ENCODE measurements at places on chromosomes 12 and 14.

DNA sequence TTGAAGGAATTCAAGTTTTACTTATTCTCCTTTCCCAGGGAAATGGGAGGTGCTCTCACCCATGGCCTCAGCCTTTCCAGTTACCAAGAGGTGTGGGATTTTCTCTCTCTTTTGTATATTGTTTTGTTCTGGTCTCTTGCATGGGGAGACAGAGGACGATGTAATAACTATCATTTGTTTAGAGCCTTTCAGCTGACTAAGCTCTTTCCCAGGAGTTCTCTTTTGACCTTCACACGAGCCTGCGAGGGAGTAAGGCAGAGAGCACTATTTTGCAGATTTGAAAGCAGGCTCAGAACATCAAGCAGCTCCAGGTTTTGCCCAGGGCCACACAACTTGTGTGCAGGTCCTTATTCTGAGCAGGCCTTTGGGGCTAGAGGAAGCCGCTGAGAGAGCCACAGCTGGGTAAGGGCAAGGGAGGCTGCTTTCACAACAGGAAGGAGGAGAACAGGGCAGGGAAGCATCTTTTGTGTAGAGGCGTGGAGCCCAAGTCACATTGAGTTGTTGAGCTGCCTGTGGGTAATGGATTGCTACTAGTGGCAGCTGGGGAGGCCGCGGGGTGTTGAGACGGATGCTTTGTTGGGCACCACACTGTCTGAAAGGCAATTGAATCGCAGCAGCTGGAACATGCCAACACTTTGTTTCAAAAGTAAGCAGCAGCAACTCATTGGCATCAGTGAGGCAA lies 116.2 kb downstream of the PRMT8 start:
- DNase-seq, result no peak

- no peak for DNase-seq
These were observed 575.5 kb downstream of the ALG10 start for GRCh38 chr12:34597548-34598351.

- DNase-seq, result peak; percentile 63
These were observed 37.1 kb upstream of the FOXJ2 start for GRCh38 chr12:7995266-7995963.

GRCh38 chr12:2752676-2753371 lies 41.9 kb upstream of the FKBP4 start:
- DNase-seq, result peak; percentile 50

- DNase-seq, result peak; percentile 43
These were observed 21.8 kb downstream of the MVK start for GRCh38 chr12:109595321-109595902.

DNA sequence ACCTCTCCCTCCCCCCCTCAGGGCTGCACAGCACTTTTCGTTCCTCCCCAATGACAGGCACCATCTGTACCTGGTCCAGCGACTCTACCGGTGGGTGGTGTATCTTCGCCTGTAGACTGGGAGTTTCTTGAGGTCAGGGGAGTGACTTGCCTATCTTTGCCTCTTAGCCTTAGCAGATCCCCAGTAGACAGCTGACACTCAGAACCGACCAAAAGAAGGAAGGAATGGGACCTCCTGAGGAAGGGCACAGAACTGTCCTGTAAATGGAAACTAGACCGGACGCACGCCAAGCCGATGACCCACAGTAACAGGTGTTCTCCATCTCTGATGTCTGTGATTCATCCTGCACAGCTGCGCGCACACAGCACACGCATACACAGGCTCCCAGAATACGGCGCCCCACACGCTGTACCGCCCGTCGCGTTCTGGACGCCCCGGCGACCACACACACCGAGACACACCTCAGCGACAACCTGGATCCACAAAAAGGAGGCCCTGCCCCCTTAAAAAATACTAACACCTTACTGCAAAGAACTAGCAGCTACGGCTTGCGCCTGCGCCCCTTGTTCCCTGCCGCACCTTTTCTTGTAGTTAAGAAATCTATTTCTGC lies 673 bp upstream of the TTC9 start:
- no peak for DNase-seq

GRCh38 chr12:32076941-32077340 lies 29.7 kb upstream of the BICD1 start:
- no peak for DNase-seq

GRCh38 chr12:76144245-76144549 lies 59.7 kb upstream of the NAP1L1 start:
- peak; percentile 14 for DNase-seq

DNA sequence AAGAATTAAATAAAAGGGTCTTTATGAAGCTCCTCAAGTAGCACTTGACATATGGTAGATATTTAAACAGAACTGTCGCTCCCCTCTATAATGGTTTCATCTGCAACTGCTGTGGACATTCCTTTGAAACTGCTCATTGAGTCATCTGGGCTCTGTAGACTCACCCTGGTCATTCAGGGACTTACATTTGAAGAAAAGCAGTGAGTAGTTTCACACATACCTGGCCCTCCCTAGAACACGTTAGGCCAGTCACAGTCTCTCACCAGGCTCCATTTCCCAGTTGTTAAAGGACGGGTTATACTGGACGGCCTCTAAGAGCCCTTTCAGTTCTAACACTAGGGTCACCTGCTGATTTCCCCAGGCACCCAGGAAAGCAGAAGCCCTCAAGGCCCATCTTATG lies 217.0 kb downstream of the BCL11B start:
- DNase-seq, result no peak

DNA sequence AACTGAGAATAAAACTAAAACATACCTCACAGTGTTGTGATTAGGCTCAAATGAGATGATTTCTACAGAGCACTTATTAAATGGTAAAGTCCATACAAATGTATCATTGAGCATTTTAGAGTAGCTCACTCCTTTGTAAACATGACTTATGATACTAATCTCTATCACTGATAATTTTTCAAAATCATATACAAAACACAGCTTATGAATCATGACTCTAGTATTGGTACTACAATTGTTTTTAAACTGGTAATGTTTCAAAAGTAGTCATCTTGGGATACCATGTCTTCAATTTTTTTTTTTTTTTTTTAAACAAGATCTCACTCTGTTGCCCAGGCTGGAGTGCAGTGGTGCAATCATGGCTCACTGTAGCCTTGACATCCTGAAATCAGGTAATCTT lies 40.1 kb upstream of the KRR1 start:
- DNase-seq, result no peak

DNA sequence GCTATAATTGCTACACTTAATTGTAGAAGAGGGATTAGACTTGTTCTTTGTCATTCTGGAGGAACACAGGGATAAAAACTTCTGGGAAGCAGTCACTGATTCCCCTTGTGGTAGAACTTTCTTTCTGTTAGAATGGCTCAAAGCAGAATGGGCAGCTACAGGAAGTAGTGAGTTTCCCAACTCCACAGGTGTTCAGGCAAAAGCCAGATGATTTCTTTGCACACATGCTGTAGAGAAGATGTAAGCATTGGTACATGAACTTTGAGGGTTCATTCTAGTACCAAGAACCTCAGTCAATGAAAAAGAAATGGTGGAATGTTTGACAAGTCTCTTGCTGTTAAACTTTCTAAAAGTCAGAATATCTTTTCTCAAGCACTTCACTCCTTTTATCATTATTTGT lies 4.3 kb downstream of the NDUFA9 start:
- DNase-seq, result no peak

DNA sequence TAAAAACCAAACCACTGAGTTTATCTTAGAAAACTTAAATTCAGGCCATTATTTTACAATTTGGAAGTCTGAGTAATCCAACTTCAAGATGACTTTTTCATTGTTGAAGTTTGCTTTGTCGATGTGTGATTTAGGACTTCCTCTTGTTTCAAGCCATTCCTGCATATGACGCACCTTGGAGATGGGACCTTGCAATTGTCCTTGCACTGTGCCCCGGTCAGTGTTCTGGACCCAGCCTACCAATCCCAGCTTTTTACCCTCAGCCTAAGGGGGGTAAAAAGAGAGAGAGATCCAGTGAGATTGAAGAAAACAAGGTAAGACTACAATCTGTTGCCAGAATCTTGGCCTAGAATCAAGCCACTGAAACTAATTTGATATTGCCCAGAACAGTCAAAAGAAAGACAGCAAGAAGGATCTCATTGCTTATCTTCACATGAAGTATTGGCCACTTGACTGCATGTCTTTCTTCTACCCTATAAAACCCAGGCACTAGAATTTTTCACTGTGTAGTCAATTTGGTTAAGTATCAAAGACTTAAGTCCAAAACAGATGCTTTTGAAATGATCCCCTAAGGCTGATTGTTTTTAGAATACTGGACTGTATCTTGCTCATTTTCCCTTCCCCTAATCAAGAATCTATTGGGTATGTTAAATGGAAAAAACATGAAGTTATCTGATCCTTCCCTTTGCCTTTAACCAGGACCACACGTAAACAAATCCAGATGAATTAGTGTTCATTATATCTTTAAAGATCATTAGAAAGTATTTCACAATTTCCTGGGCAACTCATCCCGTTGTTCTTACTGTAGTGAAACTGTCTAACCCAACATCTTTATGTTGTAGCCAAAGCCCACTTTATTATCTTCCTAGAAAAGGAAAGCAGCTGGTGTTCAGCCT lies 2.4 kb upstream of the MLH3 start:
- no peak for DNase-seq

DNA sequence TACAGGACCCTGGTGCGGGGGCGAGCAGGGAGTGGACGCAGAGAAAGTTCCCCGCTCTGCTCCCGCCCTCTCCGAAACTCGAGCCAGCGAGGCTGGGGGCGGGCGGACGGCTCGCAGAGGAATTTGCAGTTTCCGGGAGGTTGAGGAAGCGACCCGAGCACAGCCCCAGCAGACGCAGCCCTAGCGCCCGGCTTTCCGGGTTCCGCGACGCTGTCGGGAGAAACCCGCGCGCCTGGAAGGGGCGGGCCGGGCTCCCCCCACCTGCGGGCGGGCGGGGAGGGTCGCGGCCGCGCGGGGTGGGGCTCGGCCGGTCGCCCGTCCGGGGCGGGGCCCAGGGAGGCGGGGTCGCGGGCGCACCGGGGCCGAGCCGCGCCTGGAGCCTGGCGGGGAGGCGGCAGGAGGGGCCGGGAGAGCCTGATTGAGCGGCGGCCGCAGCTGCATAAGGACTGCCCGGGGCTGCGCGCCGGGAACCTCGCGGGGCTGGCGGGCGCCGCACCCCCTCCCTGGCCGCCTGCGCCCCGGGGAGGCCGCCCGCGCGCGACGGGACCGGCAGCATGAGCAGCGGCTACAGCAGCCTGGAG lies at the start of gene RASSF3:
Gene RASSF3, plus strand, starts transcription at position 417 of the 581 bp plus-strand sequence. Its CDS starts 138 bp downstream, at position 555.
- no peak for DNase-seq

DNA sequence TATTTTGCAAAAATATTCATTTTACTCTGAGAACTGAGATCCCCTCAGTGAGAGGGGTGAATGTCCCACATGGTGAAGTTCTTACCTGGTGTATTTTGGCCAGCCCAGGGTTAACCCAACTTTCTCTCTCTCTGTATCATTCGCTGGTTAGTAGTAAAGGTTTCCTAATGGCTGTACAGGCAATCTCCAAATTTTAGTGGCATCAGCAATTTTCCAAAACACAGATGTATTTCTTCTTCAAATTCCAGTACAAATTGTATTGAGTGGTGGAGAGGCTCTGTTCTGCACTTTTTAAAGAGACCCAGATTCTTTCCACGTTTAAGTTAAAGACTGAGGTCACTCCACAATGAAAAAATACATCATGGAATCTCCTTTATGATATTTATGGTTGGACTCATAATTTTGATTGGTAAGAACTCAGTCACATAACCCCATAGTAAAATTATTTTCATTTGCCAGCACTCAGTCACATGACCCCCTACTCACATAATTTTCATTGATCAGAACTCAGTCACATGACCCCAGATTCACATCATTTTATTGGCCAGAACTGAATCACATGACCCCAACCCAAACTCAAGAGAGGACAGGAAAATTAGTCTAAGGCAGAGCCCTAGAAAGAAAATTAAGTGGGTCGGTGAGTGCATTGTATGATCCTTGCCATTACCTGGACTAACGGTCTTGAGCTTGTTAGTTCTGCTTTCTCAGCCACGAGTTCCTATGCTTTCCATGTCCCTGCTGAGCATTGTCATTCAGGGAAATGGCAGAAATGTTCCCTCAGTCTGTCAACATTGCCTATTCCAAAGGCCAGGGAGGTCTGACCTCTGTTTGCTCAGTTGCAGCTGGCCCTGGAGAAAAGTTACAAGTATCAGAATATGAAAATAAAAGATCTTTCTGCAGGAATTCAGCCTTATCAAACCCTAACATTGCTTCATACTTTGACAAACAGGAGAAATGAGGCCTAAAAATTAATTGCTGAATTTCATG lies 1536.2 kb downstream of the AACS start:
- no peak for DNase-seq

GRCh38 chr12:10214895-10215267 lies 2.2 kb downstream of the GABARAPL1 start:
- no peak for DNase-seq

GRCh38 chr12:97921979-97922722 lies 459.5 kb downstream of the RMST start:
- DNase-seq, result no peak

- DNase-seq, result no peak
These were observed 7.5 kb downstream of the FOXG1 start for GRCh38 chr14:28773861-28774691.

DNA sequence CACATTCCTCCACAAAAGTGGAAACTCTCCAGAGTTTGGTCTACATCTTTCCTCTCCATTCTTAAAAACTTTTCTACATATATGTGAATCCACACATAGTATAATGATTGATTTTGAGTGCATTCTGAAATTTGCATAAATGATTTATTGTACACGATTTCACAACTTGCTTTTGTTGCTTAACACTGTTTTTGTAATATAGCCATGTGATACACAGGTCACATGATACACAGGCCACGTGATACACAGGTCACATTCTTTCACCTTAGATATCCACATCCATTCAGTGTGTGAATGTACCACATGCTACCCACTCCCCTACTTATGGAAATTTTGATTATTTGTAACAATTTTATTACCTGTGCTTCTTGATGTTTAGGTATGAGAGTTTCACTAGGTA lies 319.1 kb downstream of the ZFP36L1 start:
- no peak for DNase-seq

- no peak for DNase-seq
These were observed 415.9 kb upstream of the SYT1 start for GRCh38 chr12:78448692-78449091.

DNA sequence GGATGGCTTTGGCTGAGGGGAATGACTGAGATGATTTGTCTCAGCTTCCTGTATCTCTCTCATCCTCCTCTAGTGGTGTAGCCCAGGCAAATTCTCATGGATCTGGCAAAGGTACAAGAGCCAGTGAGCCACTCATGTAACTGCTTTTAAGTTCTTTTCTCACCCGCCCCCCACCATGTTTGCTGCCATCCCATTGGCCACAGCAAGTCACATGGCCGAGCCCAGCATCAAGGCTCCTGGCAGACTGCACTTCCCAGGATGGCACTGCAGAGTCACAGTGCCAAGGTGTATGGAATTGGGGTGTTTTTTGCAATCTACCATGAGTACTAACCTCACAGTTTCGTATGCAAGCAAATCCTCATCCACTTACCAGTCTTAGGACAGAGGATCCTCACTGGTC lies 50.9 kb downstream of the CHST11 start:
- DNase-seq, result no peak

DNA sequence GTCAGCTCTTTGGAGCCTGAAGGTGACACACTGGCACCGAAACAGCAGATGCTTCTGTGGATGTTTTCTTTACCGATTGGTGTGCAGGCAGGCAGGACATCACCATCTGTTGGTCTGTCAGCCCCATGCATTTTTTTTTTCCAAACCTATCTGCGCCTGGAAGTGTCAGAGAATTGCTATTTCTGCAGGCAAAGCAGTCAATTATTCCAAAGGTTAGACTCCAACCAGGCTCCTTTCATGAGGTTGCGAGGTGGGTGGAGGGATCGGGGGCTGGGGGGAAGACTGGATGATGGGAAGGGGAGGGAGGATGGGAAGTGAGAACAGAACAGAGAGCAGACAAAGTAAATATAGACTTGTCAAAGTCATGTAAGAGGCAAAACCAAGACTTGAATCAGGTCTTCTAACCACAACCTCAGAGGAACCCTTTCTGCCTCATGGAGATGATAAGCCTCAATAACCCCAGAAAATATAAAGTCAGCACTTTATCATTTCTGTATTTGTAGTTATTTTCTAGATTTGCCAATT lies 117.7 kb downstream of the OTOGL start:
- DNase-seq, result no peak
